ENCODE measurements at places on chromosomes 4 and X.
A peak's percentile ranks its signal among the peaks of the same experiment; 100 is the strongest.

- peak; percentile 78 for DNase-seq
These were observed 230.7 kb upstream of the STK26 start for GRCh38 chrX:131792356-131792749.

DNA sequence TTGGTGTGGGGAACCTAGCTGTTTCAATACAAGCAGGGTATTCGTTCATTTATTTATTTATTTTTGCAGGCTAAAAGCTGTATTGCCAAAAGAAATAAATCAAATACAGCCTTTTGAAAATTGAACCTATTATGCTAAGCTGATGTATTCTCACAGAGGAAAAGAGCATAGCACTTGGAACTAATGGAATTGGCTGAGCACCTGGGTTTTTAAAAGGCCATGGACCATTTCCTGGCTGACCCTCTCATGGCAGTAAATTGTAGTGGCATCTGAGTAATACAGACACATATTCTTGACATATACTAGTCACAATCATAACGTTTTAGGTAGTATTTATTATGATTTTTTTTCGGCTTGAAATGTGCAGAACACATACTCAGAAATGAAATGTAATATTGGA is 71.8 kb upstream of the ALG13 start:
- no peak for DNase-seq

GRCh38 chr4:74181219-74181618 is 23.3 kb downstream of the MTHFD2L start:
- DNase-seq = no peak

- DNase-seq = no peak
These were observed 37.9 kb downstream of the RELL1 start for GRCh38 chr4:37648084-37648817.

DNA sequence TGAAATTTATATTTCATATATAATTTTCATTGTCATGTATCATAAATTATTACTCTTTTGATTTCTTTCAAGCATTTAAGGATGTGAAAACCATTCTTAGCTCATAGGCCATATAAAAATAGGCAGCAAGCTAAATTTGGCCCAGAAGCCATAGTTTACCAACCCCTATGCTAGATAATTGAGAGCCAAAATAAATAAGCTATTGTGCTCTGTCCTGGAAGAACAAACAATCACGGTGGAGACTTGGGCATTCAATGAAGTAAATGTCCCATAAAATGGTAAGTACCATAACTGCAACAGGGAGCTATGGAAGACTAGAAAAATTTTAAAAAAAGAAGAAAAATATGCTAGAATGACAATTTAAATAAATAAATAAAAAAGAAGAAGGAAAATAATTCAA is 60.9 kb upstream of the PACRGL start:
- DNase-seq = no peak

GRCh38 chr4:169263791-169264392 is 6.9 kb downstream of the SH3RF1 start:
- DNase-seq = no peak
